ENCODE measurements at places on chromosomes 1 and 21.

GRCh38 chr1:206002160-206002559 lies 1.0 kb downstream of the RAB7B start:
- DNase-seq: no peak

GRCh38 chr21:44785620-44786335 lies 15.8 kb downstream of the UBE2G2 start:
- DNase-seq: no peak

DNA sequence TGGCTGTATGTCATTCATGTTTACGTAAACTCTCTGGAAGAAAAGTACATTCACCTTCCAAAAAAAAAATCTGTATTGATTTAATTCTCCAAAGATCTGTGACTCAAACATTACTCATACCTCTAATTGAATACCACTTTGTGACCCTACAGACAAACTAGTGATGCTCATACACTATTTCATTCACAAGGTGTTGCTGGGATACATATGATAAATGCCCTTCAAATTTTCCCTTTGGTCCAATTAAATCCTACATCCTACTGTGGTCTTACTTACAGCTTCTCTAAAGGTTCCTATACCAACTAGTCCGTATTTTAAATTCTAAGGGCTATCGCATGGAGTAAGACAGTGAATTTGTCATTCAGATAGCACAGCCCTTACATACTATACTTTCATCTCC lies 26.8 kb upstream of the CADM3 start:
- DNase-seq: no peak

DNA sequence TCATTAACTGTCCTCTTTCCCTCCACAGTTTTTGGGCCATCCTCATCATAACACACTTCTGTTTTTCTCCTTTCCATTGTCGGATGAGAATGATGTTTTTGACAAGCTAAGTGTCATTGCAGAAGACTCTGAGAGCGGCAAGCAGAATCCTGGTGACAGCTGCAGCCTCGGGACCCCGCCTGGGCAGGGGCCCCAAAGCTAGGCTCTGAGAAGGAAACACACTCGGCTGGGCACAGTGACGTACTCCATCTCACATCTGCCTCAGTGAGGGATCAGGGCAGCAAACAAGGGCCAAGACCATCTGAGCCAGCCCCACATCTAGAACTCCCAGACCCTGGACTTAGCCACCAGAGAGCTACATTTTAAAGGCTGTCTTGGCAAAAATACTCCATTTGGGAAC lies 28.6 kb upstream of the IFNAR1 start:
- no peak for DNase-seq

- no peak for DNase-seq
Measured at GRCh38 chr1:162498496-162498810, 835 bp downstream of the UHMK1 start.

GRCh38 chr1:11214698-11215380 lies 25.7 kb downstream of the ANGPTL7 start:
- no peak for DNase-seq

DNA sequence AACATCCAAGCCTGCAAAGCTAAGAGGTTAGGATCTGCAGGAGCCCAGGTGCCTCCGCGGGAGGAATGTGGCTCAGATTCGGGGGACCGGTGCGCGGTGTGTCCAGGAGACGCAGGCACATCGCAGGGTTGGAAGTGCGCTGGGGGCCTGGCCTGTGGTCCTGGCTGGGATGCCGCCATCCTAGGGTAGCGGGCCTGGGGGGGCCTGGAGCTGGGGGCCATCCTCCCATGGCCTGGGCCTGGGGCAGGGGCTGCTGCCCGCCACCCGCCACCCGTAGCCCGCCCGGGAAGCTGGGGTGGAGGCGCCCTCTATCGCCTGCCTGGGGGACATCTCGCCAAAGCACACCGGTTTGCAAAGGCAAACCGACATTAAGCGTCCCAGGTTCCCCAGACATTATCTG lies 170.6 kb upstream of the ARHGEF16 start:
- DNase-seq: peak; percentile 46

- DNase-seq: no peak
Measured at GRCh38 chr1:160575112-160575664, 4.1 kb downstream of the CD84 start.

- DNase-seq: no peak
Measured at GRCh38 chr1:2236695-2237677, 8.9 kb downstream of the SKI start.

DNA sequence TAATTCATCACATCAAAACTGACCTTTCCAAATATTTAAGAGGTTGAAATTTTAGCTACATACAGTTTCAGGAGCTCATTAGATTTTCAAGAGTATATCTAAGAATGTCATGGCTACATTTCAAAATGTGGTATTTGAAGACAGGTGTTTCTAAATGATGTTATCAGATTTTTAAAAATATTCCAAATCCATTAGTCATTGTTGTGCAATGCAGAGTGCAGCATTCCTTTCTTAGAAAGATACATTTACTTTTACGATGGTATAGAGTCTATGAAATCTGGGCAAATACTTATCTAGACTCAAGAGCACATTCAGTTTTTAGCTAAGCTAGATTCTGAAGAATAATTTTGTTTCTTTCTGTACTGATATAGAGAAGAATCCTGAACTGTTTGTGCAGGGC lies 230.3 kb downstream of the CHRM3 start:
- no peak for DNase-seq

DNA sequence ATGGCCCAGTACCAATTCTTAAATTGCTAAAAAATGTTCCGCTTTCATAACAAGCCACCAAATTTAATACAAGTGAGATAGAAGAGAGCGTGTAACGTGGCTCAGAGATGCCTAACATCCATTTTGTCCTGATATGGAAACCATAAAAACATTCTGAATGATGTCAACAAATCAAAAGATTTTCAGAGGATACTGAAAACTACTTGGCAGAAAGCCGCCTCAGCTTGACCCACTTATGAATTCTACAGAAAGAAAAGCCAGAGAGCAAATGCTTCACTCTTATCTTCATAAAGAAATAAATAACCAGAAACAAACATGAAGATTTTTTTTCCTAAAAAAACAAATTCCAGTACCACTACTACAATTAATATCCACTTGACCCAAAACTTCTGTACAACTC lies 41.2 kb downstream of the OMA1 start:
- no peak for DNase-seq

DNA sequence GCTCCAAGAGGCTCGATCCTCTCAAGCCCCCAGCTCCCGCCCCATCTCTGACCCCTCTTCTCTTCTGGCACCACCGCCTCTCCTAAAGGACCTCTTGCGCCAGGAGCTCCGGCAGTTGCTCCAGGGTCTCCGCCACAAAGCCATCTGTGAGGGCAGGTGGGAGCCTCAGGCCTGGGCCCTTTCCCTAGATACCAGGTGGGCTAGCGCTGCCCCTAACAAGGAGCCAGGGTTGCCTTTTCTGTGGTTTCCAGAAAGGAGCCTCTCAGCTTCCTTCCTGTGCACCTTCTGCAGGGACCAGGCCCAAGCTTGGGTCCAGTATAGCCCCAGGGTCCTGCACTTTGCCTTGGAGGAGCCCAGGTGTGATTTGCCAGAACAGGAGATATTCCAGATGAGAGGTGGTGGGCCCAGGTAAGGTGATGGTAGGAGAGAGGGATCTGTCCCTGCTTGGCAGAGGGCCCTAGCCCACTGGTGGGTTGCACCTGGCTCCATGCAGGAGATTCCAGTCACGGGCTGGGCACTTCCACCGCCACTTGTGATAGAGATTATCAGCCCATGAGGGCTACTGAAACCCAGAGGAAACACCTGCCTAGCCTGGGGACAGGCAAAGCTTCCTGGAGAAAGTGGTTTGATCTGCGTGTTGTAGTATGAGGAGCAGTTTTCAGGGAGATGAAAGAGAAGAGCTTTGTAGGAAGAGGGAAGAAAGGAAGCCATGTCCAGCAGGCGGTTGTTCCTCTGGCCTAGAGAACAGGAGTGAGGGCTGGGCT lies 1.0 kb downstream of the CCDC24 start:
- no peak for DNase-seq

- DNase-seq: peak; percentile 74
Measured at GRCh38 chr1:209576392-209577197, 6.9 kb upstream of the CAMK1G start.

DNA sequence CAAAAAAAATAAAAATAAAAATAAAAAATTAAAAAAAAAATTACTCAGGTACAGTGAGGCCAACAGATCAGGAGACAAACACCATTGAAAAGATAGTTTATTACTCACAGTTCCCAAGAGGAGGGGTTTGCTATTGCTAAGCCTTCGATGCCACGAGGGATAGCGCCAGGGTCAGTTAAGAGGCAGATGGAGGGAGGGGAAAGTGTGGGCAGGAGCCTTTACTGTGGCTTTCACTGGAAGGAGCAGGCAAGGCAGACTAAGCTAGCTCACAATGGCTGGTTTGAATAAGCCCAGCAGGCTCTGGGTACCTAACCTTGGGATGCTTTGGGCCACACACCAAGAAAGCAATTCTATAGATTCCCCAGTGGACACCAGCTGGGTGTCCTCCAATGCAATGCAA lies 12.7 kb upstream of the RNF187 start:
- no peak for DNase-seq

- DNase-seq: no peak
Measured at GRCh38 chr1:1253972-1254666, 7.6 kb upstream of the C1QTNF12 start.

DNA sequence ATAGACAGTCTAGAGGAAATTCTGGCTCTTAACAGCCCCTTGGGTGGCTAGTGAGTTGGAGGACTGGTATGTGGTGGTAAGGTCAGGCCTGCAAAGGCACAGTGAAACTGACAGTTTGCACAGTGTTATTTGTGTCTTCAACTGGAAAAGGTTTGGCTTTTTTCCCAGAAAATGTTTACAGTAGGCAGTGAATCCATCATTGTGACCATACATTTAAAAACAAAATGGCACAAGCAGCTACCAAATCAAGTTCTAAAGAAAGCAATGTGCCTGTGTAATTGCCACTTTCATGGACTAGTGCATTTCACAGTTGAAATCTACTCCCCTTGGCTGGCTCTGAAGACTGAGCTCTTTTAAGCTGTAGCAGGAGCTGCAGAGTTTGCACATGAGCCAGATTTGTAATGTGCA lies 24.8 kb downstream of the ATPAF1 start:
- no peak for DNase-seq

DNA sequence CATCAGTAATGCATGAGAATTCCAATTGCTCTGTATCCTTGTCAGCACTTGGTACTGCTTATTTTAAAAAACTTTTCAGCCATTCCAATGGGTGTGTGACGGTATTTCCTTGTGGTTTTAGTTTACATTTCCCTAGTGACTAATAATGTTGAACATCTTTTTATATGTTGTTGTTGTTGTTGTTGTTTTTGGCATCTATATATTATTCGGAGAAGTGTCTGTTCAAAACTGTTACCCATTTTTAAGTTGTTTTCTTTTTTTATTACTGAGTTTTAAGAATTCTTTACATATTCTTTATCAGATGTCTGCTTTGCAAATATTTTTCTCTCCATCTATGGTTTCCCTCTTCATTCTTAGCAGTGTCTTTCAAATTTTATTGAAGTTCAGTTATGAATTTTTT lies 231.1 kb upstream of the POU3F1 start:
- DNase-seq: no peak

GRCh38 chr1:181075766-181076350 lies 12.6 kb upstream of the IER5 start:
- DNase-seq: no peak

DNA sequence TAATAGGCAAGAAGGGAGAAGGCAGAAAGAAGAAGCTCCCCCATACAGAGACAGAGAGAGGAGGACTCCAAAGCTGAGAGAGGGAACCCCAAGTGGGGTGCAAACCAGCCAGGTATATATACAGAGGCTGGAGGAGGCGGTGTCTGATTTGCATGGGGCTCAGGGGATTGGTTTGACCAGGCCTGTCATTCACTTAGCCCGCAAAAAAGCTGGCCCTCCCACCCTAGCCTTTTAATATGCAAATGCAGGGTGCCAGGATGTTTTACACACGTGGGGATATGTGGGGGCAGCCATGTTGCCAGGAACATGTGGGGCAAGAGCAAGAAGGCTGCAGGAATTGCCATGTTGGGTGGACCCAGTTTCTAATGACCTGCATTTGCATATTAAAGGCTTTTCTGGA lies 37.0 kb upstream of the TENT5B start:
- no peak for DNase-seq

DNA sequence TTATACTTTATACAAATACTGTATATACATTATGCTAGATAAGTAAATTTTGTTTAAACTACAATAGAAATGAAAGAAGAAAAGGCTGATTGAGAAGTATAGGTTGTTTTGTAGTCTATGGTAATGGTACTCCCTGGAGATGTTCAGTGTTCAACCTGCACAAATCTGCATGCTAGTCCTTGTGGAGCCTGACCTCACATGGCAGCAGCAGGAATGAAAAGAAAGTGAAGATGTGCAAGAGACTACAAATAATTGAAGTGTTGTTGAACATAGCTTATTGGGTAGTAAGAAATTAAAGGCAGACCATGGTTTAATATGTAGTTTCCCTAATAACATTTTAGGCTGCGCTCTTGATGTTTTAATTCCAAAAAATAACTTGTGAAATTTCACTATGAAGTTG lies 201.2 kb downstream of the TGFB2 start:
- DNase-seq: no peak

DNA sequence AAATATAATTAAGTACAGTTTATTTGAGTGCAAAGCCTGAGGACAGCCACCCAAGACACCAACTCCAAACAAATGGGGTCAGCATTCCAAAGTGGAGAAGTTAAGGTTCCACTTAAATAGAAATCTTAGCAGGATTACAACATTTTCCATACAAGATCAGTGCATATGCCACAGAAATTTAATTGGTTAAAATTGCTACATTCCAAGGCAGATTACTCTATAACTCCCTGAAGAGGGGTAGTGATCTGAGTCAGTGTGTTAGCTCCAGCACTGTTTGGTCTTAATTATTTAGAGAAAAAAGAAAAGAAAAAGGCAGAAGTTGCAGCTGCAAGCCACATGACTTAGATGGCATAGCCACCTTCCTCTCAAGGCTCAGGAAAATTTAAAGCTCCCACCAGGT lies 297.5 kb downstream of the HHIPL2 start:
- DNase-seq: no peak

- DNase-seq: no peak
Measured at GRCh38 chr1:63087966-63088365, 234.4 kb upstream of the FOXD3 start.

DNA sequence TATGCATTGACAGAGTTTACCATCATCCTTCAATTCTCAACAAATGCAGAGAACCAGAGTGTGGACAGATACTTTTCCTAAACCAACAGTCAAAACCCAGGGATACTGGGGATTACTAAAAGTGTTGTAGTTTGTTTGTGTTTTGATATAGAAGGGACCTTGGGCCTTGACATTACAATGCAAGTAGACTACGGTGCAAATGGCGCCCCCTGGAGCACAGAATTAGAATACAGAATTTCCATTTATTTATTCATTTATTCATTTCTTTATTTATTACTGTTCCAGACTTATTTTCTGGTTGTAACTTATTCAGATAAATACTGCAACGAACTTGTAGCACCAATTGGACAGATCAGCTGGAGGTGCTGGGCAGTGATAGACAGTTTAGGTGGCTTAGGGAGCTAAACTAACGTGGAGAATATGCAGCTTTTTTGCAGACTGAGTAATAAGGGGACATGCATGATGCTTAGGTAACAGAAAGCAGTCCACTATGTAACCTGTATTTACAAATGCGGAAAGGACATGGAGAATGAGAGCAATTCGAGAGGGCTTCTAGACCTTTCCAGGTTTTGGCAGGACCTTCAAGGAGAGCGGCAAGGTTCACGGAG lies 42.6 kb downstream of the KIRREL1 start:
- DNase-seq: no peak

Measured in dorsolateral prefrontal cortex (tissue), 122 donors.